ENCODE measurements at places on chromosomes 6 and 20.

DNA sequence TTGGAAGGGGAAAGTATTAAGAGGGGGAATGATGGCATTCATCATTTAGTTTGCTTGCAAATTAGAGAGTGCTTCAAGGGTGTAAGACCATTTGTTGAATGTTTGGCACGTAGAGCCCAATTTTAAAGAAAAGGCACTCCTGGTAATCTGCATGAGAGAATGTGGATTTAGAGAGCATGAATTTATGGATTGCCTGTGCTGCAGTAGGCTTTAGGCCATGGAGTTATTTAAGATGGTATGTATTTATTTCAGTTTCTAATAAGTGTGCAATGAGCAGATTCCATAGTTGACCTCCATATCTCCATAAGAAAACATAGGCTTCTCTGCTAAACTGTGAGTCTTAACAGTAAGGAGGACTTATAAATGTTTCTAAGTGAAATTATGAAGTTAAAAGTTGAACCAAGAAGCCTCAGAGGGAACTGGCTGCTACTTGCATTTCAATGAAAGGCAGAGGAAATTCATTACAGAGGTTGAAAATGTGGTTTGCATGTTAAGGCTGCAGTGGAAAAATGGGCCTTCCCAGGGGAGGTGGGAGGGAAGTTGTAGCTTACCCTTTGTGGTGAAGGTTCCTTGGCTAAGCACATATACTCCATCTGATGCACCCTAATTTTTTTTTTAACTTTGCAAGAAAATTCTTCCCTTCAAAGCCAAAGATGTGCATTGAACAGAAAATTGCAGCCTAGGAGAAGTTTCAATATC lies 134.2 kb downstream of the CARMIL1 start:
- no peak for DNase-seq

GRCh38 chr20:41360831-41361756 lies 5.5 kb downstream of the EMILIN3 start:
- DNase-seq, result no peak

GRCh38 chr6:55678330-55679224 lies 99.6 kb upstream of the HMGCLL1 start:
- no peak for DNase-seq

- DNase-seq, result no peak
Measured at GRCh38 chr20:55205665-55206064, 730.3 kb downstream of the DOK5 start.

DNA sequence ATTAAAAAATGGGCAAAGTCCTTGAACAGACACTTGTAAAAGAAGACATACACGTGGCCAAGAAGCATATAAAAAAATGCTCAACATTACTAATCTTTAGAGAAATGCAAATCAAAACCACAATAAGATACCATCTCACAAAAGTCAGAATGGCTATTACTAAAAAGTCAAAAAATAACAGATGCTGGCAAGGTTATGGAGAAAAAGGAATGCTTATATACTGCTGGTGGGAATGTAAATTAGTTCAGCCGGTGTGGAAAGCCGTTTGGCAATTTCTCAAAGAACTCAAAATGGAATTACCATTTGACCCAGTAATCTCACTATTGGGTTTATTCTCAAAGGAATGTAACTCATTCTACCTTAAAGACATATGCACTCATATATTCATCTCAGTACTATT lies 166.6 kb downstream of the KHDC1L start:
- DNase-seq, result peak; percentile 36

- no peak for DNase-seq
Measured at GRCh38 chr6:62298745-62299392, 12.8 kb upstream of the KHDRBS2 start.

GRCh38 chr6:30562470-30563425 lies 5.7 kb downstream of the PRR3 start:
- no peak for DNase-seq

DNA sequence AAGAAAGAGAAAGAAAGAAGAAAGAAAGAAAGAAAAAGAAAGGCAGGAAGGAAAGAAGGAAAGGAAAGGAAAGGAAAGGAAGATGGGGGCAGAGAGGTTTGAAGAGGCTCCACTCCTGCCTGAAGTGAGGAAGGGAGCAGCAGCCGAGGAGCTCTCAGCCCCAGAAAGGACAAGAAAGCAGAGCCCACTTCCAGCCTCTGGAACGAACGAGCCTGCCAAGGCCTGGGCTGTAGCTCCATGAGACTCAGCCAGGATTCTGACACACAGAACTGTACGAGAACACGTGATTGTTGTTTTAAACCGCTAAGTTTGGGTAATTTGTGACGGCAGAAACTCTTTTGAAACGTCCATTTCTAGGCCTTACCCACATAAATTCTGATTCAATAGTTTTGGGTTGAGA lies 69.5 kb downstream of the TTLL2 start:
- DNase-seq, result no peak

DNA sequence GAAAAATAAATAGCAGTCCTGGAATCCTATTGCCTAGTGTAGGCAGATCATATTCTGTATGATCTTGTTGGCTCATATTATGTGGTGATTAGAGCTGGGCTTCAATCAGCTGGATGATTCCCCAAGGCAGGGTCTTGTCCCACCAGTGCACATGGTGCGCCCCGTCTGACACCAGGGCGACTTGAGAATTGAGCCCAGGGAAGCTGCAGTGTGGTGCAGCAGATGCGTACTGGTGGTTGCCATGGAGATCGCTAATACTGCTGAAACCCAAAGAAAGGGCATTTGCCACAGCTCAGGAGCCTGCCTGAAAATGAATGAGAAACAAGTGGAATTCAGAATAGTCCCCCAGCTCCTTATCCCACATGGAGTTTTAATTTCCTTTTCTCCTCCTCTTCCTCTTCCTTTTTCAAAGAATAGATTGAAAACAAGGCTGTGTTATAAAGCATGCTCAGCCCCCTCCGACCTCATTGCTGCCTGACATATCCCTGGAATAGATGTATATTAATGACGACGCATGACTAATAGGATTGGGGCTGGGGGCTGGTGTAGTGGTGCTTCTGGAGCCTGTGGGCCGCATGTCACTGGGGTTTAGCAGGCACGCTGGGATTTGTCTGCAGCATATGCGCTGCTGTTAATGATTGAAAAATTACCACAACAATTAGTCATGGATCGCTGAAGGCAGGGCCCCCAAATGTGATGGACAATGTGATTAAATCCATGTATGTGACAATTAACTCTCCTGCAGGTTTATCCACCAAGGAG lies 210.5 kb downstream of the FARS2 start:
- no peak for DNase-seq

DNA sequence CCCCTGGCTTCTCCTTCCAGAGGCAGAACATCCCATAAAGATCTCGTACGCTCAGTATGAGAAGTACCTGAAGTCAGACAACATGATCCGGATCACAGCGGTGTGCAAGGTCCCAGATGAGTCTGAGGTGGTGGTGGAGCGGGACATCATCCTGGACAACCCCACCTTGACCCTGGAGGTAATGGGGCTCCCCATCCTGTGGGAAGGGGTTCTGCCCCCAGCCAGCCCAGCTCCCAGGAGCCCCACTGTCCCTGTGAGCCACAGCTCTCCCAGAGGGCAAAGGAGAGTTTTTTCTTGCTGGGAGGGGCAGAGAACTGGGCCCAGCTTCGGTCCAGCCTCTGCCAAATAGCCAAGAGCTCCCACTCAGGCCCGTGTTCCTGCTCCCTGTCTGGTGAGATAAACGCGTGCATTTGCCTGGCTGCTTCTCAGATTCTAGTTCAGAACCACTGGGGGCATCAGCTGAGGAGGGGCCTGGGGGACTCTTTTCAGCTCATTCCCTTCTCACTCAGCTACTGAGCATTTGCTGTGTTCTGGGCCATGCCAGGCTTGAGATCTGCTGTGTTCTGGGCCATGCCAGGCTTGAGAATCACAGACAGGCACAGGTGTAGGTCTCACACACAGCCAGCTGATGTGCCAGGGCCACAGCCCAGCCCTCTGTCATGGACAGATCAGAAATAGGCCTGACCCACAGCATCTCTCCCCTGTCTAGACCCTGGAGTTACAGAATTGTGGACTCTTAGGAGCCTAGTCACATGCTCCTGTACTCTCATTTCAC lies 39.5 kb downstream of the TGM3 start:
- DNase-seq, result no peak

DNA sequence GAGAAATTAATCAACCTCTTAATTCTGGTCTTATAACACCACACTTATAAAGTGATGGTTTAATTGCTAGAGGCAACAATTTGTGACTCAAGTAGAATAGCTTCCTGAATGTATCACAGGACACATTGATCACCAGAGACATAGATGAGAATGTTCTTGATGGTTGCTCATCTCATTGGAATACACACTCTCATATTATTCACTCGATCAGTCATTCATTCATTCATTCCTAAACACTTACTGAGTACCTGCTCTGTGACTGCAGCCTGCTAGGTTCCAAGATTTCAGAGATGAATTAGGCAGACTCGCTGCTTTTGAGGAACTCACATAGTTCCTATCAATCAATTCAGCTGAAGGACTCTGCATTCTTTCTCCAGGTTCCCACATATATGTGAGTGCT lies 365.1 kb upstream of the SOX4 start:
- no peak for DNase-seq

- DNase-seq, result no peak
Measured at GRCh38 chr6:89630488-89630887, 8.1 kb downstream of the LYRM2 start.
